ENCODE measurements at places on chromosomes 7 and 10.

DNA sequence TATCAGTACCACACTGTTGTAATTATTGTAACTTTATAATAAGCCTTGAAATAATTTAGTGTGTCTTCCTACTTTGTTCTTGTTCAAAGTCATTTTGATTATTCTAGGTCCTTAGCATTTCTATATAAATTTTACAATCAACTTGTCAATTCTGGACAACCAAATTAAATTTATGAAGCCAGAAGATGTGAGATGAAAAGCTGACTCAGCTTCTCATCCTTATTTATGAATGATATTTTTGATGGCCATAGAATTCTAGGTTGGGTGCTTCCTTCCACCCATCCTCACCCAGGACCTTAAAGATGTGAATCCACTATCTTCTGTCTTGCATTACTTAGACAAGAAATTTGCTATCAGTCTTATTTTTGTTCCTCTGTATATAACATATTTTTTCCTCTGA is 261.1 kb downstream of the GFRA1 start:
- no peak overlapping the region for H3K4me3 ChIP-seq
- no peaks in the 10 kb centered on the region for H3K36me3 ChIP-seq
- no peak overlapping the region for H3K27ac ChIP-seq
- no peaks in the 10 kb centered on the region for H3K4me1 ChIP-seq
- H3K27me3 ChIP-seq: no peaks in the 10 kb centered on the region

DNA sequence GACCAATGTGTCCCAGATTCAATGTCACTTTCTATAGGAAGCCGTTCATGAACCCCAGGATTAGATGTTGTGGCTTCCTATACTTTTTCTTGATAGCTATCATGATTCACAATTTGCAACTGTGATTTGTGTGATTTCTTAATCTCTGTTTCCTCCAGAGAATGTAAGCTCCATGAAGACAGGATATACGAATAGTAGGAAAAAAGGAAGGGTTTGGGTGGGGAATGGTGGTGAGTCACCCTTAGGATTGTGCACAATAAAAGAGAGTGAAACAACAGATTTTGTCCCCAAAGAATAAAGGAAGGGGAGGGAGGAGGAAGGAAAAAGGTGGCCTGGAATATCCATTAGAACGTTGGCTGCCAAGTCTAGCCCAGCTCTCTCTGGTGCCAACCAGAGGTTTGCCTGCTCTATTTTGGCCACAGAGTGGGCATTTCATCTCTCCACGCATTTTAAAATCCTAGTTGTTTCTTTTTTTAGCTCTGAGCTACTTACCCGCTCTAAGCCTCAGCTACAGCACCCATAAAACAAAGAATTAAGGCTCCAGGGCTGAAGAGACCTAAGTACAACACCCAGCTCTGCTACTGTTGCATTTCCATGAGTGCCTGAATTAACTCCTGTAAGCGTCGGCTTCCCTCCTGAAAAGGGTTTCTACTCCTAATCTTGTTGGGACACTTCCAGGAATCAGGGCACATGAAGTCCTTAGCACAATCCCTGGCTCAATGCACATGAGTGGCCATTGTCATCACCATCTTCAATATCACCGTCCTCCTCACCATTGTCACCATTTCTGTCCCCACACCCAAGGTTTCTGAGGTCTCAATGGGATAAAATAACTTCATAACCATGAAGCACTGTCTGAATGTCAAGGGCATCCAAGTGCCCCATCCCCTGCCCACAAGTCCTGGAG is 3.5 kb downstream of the HK1 start:
- no peak overlapping the region for H3K27ac ChIP-seq
- H3K4me3 ChIP-seq: no peak overlapping the region
- no peak for DNase-seq

DNA sequence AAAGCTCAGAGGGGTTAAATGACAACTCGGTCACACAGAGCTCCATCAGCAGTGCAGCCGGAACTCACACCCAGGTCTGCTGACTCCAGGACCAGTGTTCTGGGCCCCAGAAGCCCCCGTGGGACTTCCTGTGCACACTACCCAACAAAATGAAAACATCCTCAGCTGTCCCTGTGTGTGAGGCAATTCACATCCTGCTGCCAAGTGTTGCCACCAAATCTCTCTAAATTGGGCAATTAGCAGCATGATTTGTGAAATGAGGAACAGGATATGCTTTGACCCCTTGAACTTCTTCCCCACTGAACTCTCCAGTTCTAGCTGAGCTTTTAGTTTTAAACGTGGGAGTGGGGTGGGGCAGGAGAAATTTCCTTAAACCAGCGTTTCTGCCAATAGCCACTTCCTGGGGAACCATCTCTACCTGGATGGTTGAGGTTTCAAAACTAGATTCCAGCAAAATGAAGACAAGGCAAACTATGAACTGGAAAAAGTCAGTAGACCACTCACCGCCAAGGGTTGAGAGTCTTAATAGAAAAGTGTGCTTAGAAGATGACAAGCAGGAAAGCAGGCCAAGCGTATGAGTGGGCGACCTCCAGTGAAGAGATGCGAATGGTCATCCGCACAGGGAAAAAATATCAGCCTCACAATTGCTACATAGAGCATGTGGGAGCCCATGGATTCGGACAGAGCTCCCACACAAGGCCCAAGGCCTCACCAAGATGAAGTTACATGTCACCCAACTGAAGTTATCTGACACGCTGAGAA is 51.9 kb upstream of the CHST15 start:
- H3K27ac ChIP-seq: no peak overlapping the region
- no peak overlapping the region for H3K4me3 ChIP-seq
- H3K4me1 ChIP-seq: no peaks in the 10 kb centered on the region
- no peak for DNase-seq
- H3K36me3 ChIP-seq: no peaks in the 10 kb centered on the region
- no peaks in the 10 kb centered on the region for H3K27me3 ChIP-seq

DNA sequence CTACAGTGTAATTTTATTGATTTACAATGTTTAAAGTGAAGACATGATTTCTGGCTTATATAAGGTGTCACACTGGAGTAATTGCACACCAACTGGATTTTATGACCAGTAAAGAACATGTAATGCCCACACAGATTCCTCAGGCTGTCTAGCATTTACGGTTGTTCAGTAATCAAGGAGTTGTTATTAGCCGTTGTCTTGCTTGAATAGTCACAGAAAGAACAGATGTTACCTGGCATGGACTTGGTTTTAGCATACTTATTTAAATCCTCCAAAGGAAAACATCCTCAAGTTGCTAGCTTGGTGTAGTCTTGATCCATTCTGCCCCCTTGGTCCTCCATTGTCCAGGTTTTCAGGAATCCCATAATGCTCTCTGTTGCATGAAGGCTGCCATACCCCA is 65.8 kb downstream of the POU6F2 start:
- H3K4me1 ChIP-seq: no peaks in the 10 kb centered on the region
- DNase-seq: no peak
- H3K27ac ChIP-seq: no peak overlapping the region
- H3K36me3 ChIP-seq: no peaks in the 10 kb centered on the region

- no peaks in the 10 kb centered on the region for H3K27me3 ChIP-seq
- H3K4me3 ChIP-seq: no peak overlapping the region
- H3K4me1 ChIP-seq: no peaks in the 10 kb centered on the region
- H3K36me3 ChIP-seq: no peaks in the 10 kb centered on the region
- H3K27ac ChIP-seq: no peak overlapping the region
Observed at GRCh38 chr7:140581411-140581810, 59.2 kb downstream of the DENND2A start.

DNA sequence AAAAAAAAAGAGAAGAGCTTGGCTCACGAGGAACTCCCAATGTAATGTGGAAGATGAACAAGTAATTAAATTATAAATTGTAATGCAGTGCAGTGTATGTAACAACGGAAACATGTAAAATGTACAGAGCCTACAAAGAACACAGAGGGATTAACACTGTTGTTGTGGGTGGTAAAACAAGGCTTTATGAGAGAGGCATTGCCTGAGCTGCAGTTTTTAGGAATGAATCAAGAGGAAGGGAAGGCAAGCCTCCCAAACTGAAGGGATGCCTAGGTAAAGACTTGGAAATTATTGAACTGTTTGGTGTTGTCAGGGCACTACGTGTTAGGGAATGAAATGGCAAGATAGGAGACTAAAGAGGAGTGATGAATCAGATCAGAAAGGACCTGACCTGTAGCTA is 213.7 kb downstream of the HTR7 start:
- H3K36me3 ChIP-seq: no peaks in the 10 kb centered on the region
- DNase-seq: no peak
- H3K27me3 ChIP-seq: no peaks in the 10 kb centered on the region
- no peaks in the 10 kb centered on the region for H3K4me1 ChIP-seq
- H3K4me3 ChIP-seq: no peak overlapping the region
- no peak overlapping the region for H3K27ac ChIP-seq

- no peaks in the 10 kb centered on the region for H3K36me3 ChIP-seq
- no peaks in the 10 kb centered on the region for H3K27me3 ChIP-seq
- H3K4me3 ChIP-seq: no peak overlapping the region
Observed at GRCh38 chr10:71314028-71314693, 4.9 kb upstream of the SLC29A3 start.

- H3K4me1 ChIP-seq: peaks cover 11% of the 10 kb centered on the region
- no peak for DNase-seq
- H3K4me3 ChIP-seq: no peak overlapping the region
- no peaks in the 10 kb centered on the region for H3K36me3 ChIP-seq
- H3K27me3 ChIP-seq: peaks cover 11% of the 10 kb centered on the region
Observed at GRCh38 chr7:92421676-92422435, 25.4 kb upstream of the GATAD1 start.

- no peaks in the 10 kb centered on the region for H3K27me3 ChIP-seq
- DNase-seq: no peak
- H3K4me1 ChIP-seq: no peaks in the 10 kb centered on the region
- no peak overlapping the region for H3K4me3 ChIP-seq
Observed at GRCh38 chr7:148191391-148192065, 399.0 kb upstream of the C7orf33 start.

DNA sequence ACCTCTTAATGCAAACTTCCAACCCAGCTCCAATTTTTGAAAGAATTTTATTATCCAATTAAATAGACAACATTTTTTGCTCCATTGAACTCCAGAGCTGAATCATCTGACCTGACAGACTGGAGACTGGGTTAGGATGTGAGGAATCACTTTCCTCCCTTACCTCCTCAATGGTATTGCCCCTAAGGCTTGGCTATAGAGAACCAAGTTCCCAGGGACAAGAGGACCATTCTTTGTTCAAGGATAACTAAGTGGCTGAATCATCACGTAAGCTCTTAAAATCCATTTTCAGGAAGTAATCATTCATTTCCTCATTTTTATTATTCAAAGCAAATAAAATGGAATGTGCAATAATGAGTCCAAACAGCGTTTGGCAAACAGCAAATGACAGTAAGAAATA is 335.1 kb downstream of the GATA3 start:
- H3K4me1 ChIP-seq: no peaks in the 10 kb centered on the region

DNA sequence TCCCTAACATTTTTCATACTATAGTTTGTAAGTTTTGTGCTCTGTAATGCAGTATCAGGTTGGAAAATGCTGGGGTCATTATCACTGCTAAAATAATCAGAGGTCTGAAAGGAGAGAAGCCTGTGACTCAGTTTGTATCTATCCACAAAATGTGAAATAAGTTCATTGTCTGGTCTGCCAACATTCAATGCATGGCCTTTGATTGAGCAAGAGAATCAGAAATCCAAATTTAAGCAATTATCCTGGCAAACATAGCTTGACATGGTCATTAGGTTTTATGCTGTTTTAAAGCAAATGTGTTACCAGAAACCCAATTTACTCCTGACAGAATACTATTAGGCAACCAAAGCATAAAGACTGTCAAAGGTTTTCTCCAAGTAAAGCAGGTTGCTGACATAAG is 709.7 kb upstream of the SEMA3D start:
- no peaks in the 10 kb centered on the region for H3K36me3 ChIP-seq
- H3K4me3 ChIP-seq: no peak overlapping the region
- H3K4me1 ChIP-seq: no peaks in the 10 kb centered on the region
- DNase-seq: no peak
- H3K27me3 ChIP-seq: no peaks in the 10 kb centered on the region
- H3K27ac ChIP-seq: no peak overlapping the region

- H3K27ac ChIP-seq: no peak overlapping the region
- no peaks in the 10 kb centered on the region for H3K4me1 ChIP-seq
- H3K36me3 ChIP-seq: peaks cover 84% of the 10 kb centered on the region
- H3K4me3 ChIP-seq: no peak overlapping the region
Observed at GRCh38 chr7:158734861-158735260, 30.3 kb upstream of the NCAPG2 start.

DNA sequence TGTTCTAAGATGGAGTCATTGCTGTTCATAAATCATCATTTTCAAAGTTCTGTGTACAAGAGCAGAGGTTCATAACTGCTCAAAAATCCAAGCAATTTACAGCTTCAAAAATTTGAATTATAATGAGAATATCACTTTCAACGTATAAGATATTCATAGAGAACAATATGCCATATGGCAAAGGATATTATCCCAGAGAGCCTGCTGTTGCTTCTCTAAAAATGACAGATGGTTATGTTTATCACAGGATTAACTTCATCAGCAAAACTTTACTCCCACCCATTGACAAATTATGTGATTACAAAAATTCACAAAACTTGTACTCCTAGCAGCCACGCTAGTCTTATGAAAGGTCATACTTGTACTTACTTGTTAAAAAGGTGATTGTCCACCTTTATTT is 105.1 kb downstream of the PIP4K2A start:
- H3K27me3 ChIP-seq: no peaks in the 10 kb centered on the region
- no peak overlapping the region for H3K4me3 ChIP-seq
- H3K27ac ChIP-seq: peak overlapping the region; percentile 98
- peaks cover 86% of the 10 kb centered on the region for H3K4me1 ChIP-seq
- peaks cover 44% of the 10 kb centered on the region for H3K36me3 ChIP-seq

GRCh38 chr7:157590526-157590925 is 253.7 kb downstream of the DNAJB6 start:
- DNase-seq: no peak
- H3K27me3 ChIP-seq: peaks cover 13% of the 10 kb centered on the region
- H3K4me1 ChIP-seq: peaks cover 1% of the 10 kb centered on the region
- no peaks in the 10 kb centered on the region for H3K36me3 ChIP-seq
- H3K4me3 ChIP-seq: no peak overlapping the region

GRCh38 chr10:18659819-18660535 is 746 bp downstream of the ARL5B start:
- H3K4me3 ChIP-seq: peak overlapping the region; percentile 79
- peaks cover 23% of the 10 kb centered on the region for H3K4me1 ChIP-seq
- peak overlapping the region; percentile 97 for H3K27ac ChIP-seq
- DNase-seq: peak; percentile 46
- H3K36me3 ChIP-seq: no peaks in the 10 kb centered on the region

DNA sequence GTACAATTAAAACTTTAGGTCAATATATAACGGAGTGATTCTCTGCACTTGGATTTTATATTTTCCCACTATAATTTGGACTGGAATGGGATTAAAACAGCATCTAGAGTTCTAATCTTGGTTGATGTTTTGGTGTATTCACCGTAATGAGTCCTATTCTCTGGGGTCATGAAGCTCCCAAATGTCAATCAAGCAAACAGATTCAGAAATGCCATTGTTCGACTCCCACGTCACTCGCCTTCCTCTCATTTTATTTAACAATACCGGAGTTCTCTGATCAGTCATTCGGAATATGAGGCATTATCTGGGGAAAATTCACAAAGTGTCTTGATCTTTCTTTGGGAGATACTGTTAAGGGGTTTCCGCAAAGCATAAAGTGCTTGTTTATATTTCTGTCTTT is 26.5 kb downstream of the SKIDA1 start:
- H3K27me3 ChIP-seq: peaks cover 43% of the 10 kb centered on the region
- peaks cover 43% of the 10 kb centered on the region for H3K4me1 ChIP-seq
- no peaks in the 10 kb centered on the region for H3K36me3 ChIP-seq
- DNase-seq: no peak
- H3K4me3 ChIP-seq: no peak overlapping the region
- H3K27ac ChIP-seq: no peak overlapping the region

Data from CD4-positive, alpha-beta T cell (primary cell).